NCI-H1417 (cell line): ENCODE measurements at places on chromosomes 11 and 22.

DNA sequence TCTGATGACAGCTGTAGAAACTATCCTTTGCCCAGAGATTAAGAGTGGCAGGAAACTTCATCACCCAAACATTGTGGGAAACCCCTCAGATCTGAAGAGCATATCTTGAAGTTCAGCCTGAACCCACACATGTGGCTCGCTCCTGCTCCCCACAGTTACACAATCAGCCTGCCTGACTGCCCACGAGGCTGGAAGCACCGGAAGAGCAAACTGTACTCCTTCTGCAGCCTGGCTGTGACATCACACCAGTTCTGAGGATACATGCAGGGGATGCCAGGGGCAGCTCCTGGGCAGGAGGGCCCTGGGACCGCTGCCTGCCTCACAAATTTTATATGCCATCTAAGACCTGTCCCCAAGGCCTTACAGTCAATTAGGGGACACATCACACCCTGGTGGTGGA is 444.4 kb downstream of the BUD13 start:
- DNase-seq = no peak

DNA sequence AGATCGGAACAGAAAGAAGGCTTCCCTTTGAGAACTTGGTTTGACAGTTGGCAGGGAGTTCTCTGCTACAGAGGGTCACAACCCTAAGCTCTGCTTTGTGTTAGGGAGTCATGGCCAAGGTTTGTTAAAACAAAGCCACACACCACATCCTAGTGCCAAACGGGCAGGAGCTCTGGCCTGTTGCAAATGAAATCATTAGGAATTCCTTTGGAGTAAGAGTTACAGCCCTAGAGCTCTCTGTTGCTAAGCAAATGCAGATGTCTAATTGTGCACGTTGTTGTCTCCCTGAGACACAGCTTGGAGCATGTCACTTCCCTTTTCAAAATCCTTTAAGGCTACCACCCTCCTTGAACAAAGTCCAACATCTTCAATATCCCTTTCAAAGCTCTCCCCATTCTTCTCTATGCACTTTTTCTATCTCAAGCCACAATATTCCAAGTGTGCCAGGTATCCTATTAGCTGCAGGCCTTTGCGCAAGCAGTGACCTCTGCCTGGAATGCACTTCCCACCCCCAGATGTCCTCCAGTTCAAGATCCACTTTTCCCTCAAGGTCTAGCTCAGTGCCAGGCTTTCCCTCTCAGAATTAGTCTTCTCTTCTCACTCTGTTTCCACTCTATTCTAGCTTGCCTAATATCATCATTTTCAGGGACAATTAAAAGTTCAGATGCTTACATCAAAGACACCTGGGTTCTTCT is 253.7 kb upstream of the POU2AF2 start:
- no peak for DNase-seq

- no peak for DNase-seq
Observed at GRCh38 chr22:33354928-33355327, 296.7 kb upstream of the SYN3 start.

- no peak for DNase-seq
Observed at GRCh38 chr11:7896009-7896785, 34.9 kb downstream of the OR10A6 start.

GRCh38 chr11:107598225-107599139 is 7.5 kb downstream of the ELMOD1 start:
- DNase-seq = no peak

DNA sequence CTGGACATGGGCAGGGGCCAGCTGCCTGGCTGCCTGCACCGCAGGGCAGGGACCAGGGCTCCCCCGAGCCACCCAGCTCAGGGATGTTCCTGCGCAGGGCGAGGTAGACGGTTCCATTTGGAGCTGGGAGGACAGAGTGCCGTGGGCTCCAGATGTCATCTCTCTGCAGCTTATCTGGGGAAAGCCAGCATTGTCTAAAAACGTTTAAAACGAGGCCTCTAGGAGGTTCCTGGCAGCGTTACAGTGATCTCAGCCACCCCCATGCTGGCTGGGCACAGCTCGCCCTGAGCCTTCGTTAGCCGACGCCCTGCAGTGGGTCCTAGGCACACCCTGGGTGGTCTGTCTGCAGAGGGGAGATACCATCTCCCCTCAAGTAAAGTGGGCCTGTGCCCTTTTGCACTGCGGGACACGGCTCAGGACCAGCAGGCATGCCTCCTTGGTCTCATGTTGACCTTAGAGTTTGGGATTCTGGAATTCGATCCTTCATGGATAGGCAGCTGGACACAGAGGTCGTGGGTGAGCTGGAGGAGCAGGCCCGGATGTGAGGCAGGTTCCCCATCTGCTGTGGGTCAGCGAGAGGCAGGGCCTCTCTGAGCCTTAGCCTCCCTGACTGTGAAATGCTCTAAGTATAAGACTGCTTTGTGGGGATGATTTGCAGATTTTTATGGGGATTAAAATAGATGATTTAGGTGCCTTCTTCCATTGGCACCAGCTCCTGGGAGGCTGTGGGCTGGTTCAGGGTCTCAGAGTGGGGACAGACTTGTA is 14.1 kb downstream of the SYNGR1 start:
- no peak for DNase-seq

GRCh38 chr11:7418906-7419305 is 66.4 kb upstream of the OLFML1 start:
- no peak for DNase-seq

GRCh38 chr11:38460896-38461295 is 1862.9 kb upstream of the RAG2 start:
- DNase-seq = no peak

- no peak for DNase-seq
Observed at GRCh38 chr22:26416670-26417276, 12.3 kb upstream of the ASPHD2 start.

DNA sequence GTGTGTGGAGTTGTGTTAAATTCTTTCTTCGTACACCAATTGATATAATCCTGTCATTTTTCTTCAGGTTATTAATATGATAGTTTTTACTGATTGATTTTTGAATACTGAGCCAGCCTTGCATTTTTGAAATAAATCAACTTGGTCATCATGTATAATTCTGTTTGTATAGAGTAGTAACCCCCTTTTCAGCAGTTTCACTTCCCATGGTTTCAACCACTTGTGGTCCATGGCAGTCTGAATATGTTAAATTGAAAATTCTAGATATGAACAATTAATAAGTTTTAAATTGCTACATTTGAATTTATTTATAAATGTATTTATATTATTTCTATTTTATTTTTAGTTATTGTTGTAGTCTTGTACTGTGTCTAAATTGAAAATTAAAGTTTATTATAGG is 32.6 kb downstream of the MS4A6A start:
- DNase-seq = no peak

DNA sequence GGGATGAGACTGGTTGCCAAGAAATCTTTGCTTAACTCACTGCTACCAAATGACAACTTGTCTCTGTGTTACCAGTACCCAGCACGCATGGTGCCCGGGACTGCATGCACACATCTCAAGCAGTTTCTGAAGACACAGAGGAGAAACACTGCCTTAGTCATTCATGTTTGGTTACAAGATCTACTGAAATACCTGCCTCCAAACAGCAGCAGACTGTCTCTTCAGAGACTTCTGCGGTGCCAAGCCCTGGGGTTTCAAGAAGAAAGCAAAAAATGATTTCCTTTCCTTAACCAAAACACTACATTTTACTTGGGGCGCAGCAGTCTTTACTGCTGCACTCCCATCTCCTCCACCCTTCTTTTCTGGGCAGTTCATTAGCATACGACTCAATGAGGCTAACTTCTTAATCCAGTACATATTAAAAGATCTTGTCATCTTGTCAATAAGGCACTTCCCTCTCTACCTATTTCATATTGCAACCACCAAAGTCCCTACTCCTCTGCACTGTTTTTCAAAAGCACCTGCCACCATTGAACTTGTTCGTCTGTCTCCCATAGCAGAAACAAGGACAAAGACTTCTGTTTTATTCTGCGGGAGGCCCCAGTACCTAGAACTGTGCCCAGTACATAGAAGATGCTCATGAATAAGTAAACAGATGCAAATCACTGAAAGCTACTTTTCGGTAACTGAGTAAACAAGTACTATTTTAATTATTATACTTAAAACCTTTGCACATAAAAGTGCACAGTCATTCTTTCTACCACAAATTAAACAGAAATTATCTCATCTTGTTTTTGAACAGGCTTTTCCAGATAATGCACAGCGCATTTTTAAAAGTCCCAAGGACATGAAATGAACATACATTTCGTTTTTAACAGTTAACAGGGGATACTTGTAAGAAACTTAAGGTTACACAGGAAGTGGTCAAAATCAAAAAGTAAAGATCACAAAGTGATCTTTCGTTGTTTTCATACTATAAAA is 4.0 kb downstream of the NAP1L4 start:
- no peak for DNase-seq

DNA sequence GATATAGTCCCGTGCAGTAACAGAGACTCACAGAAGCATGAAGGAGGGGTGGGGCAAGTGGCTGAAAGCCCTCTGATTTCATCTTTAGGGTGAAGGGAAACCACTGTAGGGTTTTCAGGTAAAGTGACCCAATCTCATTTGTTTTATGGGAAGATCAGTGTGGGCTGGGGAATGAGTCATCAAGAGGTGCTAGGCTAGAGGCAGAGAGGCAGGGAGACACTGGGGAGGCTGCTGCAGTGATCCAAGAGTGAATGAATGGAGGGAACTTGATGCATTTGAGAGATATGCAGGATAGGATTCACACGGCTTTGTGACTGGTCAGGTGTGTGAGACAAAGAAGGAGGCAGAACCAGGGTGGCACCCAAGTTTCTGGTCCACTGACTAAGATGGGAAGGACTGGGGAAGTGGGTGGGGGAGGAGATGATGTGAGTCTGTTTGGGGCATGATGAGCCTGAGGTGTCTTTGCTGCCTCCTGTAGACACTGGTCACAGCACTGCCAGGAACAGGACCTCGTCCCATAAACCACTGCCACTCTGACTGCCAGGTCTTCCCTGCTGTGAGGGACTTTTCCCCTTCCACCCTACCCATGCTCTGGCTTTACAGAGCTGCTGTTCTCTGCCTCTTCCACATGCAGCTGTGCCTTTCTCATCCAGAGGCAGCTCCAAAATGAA is 239.0 kb downstream of the TENM4 start:
- peak; percentile 13 for DNase-seq

- no peak for DNase-seq
Observed at GRCh38 chr22:19696504-19697276, 17.6 kb upstream of the SEPTIN5 start.

- no peak for DNase-seq
Observed at GRCh38 chr11:66743271-66743968, 14.4 kb upstream of the SPTBN2 start.

DNA sequence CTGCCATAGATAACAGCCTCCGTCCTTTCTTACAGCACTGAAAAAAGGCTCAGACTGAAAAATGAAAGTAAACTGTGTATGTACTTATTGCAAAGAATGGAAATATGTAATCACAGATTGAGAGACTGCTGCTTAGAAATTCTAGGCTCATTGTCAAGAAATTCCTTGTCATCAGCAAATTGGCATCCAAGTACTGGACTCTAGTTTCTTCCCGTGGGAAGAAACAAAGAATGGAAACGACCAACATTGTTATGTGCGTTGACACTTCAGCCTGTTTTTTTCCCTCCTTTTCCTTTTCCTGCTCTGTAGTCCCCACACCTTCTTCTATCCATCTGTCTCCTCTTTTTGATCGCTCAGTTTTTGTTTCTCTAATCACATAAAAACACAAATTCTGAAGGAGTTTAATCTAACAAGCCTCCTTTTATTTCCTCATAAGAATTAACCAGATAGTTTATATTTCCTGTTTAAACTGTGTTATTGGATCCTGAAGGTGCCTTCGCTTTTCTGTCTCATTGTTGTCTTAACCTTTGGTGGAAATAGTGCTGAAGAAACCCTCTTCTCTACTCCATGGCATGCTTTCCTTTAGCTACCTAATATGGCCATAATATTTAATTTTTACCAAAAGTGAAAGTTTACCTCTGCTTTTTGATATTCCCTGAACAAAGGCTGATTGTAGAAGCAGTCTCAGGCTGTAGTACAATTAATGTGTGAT is 20.0 kb upstream of the CASP12 start:
- no peak for DNase-seq

- peak; percentile 90 for DNase-seq
Observed at GRCh38 chr11:125164422-125165110, at the start of gene PKNOX2. PKNOX2 (plus strand) TSS chr11:125164751; CDS start chr11:125351306, 186,555 bp downstream.

- no peak for DNase-seq
Observed at GRCh38 chr11:117831661-117832415, 7.3 kb upstream of the FXYD2 start.

DNA sequence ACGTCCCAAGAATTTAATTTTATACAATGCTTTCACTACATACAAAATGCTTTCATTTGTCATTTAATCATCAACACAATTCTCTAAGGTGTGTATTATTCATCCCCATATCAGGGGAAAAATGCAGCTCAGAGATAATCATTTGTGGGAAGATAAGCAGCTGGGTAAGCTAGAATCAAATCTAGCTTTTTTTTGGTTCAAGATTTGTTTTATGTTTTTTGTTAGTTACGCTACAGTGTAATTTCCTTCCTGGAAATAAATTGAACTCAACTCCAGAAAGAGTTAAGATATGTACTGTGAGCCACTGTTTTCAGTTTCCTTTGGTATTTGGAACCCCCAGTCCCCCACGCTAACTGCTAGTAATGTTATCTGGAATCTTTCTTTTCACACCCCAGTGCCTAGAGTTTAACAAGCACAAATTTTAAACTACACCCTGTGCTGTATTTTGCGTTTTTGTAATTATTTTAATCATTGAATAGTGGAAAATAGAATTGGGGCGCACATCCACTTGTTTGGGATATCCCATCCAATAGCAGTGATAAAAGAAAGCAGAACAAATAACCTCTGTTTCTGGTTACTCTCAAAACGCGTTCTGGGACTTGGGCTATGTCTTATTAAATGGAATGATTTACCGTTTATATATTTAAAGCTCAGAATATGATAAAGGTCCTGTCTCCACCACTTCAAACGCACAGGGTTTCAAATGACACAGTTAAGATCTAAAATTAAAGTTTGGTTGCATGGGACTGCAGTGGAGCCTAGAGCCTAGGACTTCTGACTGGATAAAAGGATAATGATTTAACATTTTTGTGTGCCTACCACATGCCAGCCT is 2.1 kb upstream of the HSPA8 start:
- peak; percentile 8 for DNase-seq

DNA sequence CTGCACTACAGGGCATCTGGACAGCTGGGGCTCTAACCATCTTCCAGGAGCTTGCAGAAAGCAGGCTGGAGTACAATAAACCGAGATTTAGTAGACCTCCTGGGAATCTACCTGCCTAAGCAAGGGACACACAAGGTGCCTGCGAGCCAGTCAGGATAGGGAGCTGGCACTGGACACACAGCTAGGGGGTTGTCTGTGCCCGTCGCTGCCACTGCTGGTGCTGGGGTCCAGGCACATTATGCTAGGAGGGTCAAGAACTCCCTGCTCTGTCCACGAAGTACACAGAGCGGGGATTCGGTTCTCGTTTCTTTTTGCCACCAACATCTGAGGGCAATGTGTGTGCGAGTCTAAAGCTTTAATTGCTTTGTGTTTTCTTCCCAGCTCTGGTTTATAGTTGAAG is 4.2 kb downstream of the RIC8A start:
- DNase-seq = no peak
